Esophagus muscularis mucosa (tissue), 4 donors: ENCODE measurements at places on chromosomes 4 and X. TPM values are rescaled to one million over a fixed set of nuclear protein-coding genes. Genes with fewer than 3 reads are reported as not detected.

Gene TBX22
- not detected for total RNA-seq

Gene PNMA5
- not detected for total RNA-seq

Gene NUDT10
- total RNA-seq: 0.83 TPM

Gene OTC
- total RNA-seq: 0.42 TPM

Gene UVSSA
- 16.5 TPM for total RNA-seq

Gene MTNR1A
- not detected for total RNA-seq

Gene GAGE1
- not detected for total RNA-seq

Gene LNX1
- total RNA-seq: 7.9 TPM

Gene MAGEB1
- not detected for total RNA-seq

Gene TMPRSS11D
- total RNA-seq: not detected

Gene TMSB15A
- total RNA-seq: not detected

Gene WAS
- 9.9 TPM for total RNA-seq

Gene PHEX
- total RNA-seq: 0.63 TPM

Gene COX18
- total RNA-seq: 19.0 TPM
